Tibial artery (tissue), 4 donors: ENCODE measurements at places on chromosomes 7 and 10.
A peak's percentile ranks its signal among the peaks of the same experiment; 100 is the strongest.

DNA sequence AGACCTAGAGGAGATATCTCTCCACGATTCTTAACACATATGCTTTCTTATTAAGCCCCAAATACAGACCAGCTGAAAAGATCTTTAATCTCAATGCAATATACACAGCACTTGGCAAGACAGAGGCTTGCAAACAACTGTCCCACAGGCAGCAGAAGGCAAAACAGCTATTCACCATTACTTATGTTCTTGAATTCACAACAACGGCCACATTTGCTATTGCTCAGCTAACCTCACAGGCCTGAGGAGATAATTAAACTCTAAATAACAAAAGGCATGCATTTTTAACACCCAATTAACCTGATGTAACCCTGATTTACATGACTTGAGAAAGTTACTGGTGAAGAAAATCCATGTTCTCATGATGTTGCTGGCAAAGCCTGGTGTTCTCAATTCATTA is 216.4 kb downstream of the CRPPA start:
- no peak for DNase-seq

DNA sequence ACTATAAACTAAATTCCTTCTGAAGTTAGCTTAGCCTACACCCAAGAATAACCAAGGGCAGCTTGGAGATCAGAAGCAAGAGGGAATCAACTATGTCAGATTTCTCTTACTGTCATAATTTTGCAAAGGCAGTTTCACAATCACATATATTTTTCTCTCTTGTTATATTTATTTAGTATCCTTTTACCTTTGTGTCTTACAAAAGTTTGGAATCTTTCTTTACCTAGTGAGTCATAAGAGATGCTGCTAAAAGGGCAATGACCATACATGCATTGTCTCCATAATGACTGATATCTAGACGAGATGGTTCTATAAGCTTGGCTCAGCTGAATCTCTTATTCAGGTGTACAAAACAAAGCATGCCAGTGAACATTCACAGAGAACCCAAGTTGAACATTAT is 61.1 kb downstream of the PPP1R17 start:
- no peak for DNase-seq

DNA sequence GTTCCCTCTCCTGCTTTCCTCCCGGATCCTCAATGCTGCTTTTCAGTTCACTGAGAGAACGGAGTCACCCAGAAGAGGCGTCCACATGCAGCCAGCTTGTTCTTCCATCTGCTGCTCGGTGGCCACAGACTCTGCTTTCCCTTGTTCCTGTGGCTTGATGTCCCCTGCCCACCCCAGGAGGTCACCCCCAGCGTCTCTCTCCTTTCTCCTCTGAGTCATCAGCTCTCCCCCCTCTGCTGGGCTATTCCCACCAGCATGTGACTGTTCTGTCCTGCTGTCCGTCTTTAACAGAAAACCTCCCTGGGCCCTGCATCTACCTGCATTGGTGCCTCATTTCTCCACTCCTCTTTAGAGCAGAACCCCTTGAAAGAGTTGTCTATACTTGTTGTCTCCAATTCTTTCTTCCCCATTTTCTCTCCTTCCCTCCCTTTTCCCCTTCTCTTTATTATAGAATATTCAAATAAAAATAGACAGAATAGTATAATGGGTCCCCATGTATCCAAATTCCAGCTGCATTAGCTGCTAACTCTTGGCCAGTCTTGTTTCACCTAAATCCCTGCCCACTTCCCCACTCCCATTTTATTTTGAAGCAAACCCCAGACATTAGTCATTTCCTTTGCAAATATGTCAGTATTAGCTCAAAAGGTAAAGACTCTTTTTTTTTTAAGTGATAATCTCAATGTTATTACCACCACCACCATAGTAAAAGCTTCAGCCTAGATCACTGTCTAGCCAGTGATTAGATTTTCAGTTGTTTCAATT is 4.1 kb downstream of the ZNF282 start:
- peak; percentile 12 for DNase-seq

GRCh38 chr7:32871624-32872371 is 19.8 kb downstream of the KBTBD2 start:
- no peak for DNase-seq

GRCh38 chr10:101217044-101217425 is 12.2 kb downstream of the LBX1 start:
- no peak for DNase-seq

DNA sequence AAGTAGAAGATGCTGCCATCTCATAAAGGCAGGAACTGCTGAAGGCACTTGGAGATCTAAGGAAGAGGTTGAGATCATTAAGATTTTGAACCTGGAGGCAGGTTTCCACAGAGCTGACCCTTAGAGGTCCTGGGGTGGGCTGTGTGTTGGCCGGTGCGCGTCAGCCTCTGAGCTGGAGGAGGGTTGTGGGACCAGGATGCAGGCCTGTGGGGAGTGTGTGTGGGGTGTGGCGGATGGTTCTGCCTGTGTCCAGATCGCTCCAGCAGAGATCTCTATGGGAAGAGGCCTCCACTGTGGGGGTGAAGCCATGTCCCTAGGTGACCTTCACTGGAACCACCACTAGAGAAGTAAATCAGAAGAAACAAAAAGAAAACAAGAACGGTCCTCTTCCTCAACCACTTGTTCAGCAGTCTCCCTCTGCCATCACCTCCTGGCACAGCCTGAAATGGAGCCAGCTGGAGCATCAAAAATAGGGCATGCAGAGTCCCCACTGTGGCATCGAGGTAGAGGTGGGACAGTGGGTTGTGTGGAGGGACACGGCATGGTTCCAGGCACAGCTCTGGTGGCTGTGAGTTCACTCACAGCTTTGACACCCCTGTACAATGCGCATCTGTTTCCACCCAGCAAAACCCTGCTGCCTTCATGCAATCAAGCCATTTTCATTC is 453.8 kb downstream of the TCERG1L start:
- DNase-seq = no peak

GRCh38 chr7:51140199-51141164 is 176.1 kb downstream of the COBL start:
- DNase-seq = no peak

DNA sequence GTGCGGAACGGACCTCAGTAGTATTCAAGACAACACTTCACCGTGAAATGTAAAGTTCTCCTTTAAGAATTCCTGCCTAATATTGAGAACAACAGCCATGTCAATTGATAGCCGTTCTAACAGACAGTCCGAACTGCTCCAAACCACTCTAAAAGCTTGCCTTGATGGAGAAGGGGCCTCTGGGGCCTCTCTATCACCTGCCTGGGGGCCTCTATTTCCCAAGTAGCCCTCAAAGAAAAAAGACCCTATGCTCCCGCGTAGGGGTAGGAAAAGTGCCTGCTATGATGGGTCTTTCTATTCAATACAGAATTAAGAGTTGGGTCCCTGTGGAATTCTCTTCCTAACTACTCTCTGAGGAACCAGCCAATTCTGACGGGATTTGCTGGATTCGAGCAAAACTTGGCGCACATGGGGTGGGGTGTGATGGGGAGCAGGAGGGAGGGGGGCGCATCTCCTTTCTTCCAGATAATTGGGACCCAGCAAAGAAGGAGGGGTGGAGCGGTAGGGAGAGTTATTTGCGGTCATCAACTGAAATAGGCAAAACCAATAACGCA is 8.3 kb upstream of the DLX6 start:
- DNase-seq = no peak

DNA sequence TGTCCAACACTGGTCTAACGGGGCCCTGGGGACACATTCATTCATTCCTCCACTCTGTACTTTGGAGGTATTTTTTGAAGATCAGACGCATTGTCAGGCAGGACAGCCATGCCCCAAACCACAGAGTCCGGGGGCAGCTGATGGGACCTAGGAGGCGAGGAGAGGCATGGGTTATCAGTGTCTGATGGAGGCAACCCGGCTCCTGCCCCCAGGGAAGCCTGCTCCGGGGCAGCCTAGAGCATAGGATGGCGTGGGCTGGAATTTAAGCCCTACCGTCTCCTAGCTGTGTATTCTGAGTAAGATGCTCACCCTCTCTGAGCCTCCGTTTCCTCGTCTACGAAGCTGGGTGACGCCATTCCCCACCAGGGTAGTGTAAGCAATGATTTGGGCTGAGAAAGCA is 55.4 kb upstream of the ELN start:
- no peak for DNase-seq

DNA sequence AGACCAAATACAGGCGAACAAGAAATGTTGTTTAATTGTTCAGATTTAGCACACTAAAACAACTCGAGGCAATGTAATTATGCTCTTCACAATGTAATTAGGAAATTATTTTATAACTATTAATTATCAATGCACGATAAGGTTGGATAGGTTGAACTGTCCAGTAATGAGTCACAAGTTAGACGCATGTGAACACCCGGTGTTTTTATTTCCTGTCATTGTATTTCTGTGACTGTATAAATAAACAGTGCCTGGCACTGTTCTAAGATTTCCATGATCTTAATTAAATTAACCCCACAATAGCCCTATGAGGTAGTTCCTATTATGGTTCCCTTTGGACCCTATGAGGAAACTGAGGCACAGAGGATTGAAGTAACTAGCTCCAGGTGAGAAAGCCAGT is 26.2 kb downstream of the C10orf105 start:
- no peak for DNase-seq

- DNase-seq = no peak
Observed at GRCh38 chr10:88927416-88927690, 25.2 kb downstream of the ACTA2 start.

DNA sequence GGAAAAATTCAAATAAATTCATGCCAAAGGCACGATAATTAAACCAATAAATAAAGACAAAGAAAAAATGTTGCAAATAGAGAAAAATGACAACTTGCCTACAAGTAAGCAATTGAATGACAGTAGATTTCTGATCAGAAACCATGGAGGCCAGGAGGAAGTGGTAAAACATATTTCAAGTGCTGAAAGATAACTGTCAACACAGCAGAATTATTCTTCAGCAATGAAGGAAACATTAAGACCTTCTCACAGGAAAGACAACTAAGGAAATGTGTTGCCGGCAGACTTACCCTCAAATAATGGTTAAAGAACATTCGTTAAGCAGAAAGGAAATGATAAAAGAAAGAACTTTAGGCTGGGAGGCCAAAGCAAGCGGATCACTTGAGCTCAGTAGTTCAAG is 30.4 kb downstream of the RUNDC3B start:
- no peak for DNase-seq

DNA sequence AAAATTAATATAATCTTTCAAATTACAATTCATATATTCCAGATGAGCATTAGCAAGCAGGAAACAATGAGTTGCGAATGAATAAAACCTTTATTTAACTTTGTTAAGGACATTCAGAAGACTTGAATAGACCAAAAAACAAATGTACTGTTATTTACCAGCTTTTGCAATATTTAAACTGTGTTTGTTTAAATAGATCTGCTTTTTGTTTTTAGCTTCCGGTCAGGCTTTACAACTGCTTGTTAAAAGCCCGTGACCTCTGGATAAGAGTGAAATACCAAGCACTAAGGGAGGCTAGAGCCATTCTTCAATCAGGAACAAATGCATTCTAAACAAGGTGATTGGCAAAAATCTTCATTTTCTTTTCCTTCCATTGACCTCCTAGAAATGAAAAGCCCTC is 184.9 kb upstream of the GNAI1 start:
- no peak for DNase-seq

GRCh38 chr10:83476211-83476610 is 663.1 kb upstream of the GHITM start:
- no peak for DNase-seq

DNA sequence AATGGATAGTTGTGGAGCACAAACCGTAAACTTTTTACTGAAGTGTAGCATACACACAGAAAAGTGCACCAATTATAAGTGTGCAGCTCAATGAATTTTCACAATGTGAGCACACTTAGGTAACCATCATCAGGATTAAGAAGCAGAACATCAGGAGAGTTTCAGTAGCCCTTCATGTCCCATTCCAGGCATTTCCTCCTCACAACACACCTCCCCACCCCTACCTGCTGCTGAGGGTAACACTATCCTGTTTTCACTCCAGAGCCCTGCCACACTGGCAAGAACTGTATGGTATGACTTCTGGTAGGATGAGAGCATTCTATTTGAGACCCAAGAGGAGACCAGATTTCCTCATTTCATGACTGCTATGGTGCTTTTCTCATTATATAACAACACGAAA is 166.5 kb downstream of the PPP1R3A start:
- no peak for DNase-seq

GRCh38 chr10:5500162-5500670 is 846 bp upstream of the CALML5 start:
- peak; percentile 20 for DNase-seq

DNA sequence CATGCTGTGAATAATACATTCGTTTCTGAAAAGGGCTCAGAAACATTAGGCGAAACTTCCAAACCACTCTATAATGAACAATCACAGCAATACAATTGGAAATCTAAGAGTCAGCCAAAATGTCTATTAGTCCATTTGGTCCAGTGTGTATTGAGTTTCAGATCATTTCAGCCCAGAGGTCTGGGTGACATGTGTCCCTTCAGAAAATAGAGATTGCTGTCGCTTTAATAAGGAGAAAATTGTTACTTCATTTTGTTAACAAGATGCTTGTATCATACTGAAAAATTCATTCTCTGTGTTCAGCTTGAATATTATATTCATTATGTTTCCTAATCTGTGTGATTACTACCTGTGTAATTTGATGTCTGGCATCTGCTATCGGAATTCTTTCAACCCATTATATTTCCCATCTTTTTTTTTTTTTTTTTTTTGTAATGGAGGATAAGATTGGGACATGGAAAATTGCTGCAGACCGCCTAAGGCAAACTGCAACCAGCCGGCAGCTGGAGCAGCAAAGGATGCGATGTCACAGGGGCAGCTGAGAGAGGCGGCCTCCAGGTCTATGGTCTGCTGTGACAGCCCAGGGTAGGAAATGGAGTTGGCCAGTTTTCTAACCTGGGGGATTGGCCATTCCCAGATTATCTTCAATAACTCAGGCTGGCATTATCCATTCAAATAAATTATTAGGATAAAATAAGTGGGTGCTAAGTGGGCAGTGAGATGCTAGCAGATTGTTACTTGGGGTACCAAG is 170.9 kb upstream of the NPVF start:
- DNase-seq = no peak

GRCh38 chr10:48623607-48624132 is 18.8 kb upstream of the ARHGAP22 start:
- no peak for DNase-seq

DNA sequence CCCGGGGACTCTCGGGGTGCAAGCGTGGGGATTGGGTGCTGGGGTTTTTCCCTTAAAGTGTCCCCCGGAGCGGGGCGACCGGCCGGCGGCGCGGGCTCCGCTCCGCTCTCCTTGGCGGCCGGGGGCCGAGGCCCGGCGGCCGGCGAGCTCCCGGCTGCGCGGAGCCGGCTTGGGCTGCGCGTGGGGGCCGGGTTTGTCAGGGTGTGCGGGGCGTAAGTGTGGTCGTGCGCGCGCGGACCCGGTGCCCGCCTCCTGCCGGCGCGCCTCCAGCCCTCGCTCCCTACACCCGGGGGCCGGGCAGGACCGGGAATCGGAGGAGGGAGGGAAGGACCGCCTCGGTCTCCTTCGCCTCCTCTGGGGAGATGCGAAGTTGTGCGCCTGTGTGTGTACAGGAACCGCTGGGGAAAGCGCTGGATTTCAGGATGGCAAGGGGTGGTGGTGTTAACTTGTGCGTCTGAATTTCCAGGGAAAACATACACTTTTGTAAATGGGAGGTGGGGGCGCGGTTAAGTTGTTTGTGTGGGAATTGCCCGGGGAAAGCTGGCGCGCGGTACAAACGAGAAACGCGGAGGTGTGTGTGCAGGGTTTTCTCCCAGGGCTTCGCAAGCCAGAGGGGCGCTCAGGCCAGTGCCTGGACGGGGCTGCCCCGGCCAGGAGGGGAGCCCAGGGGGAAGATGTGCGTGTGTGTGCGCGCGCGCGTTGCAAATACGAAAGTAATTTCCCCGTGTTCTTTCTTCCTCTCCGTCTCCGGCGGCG is 737 bp downstream of the ZMIZ1 start:
- peak; percentile 85 for DNase-seq

GRCh38 chr7:49631071-49631815 is 142.2 kb upstream of the VWC2 start:
- no peak for DNase-seq

- no peak for DNase-seq
Observed at GRCh38 chr7:132395361-132395760, 180.9 kb downstream of the PLXNA4 start.
